GM04504 (cell line): ENCODE measurements at places on chromosomes 13 and 19.

DNA sequence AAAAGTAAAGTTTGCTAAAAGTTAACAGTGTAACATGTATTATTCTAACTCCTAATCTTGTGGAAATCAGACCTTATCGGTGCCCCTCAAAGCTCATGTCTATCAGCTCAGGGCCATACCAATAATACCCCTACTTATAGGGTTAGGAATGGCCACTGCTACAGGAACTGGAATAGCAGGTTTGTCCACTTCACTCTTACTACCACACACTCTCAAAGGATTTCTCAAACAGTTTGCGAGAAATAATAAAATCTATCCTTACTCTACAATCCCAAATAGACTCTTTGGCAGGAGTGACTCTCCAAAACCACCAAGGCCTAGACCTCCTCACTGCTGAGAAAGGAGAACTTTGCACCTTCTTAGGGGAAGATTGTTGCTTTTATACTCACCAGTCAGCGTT, 1677.7 kb downstream of the OLFM4 start:
- DNase-seq, result no peak

GRCh38 chr13:28442839-28443238, 52.1 kb downstream of the FLT1 start:
- no peak for DNase-seq

DNA sequence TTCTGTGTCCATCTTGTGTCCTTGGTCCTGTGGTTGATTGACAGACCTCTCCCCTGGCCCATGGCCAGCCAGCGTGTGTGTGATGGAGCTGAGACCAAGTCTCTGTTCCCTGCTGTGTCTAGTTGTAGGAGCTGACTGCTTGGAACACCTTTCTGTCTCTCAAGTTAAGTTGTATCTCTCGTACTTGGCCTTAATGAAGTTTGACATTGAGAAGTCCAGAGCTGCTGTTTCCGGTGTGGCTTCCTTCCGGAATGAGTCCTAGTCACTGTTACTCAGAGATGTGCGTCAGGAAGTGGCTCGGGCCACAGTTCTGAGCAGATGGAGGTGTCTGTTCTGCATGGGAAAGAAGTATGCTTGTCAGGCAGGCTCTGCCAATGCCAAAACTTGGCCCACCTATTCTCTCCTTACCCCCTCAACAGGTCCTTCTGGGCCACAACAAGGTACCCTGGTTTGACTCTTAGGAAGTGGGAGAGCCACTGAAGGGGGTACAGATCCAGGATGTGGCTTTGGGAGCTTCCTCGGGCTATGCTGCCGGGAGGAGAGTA, 54.3 kb downstream of the GATAD2A start:
- peak; percentile 40 for DNase-seq

GRCh38 chr19:53192771-53193534, at the start of gene ZNF665:
ZNF665 (minus strand) TSS chr19:53193358; CDS start chr19:53182898, 10,460 bp downstream.
- DNase-seq, result peak; percentile 66

DNA sequence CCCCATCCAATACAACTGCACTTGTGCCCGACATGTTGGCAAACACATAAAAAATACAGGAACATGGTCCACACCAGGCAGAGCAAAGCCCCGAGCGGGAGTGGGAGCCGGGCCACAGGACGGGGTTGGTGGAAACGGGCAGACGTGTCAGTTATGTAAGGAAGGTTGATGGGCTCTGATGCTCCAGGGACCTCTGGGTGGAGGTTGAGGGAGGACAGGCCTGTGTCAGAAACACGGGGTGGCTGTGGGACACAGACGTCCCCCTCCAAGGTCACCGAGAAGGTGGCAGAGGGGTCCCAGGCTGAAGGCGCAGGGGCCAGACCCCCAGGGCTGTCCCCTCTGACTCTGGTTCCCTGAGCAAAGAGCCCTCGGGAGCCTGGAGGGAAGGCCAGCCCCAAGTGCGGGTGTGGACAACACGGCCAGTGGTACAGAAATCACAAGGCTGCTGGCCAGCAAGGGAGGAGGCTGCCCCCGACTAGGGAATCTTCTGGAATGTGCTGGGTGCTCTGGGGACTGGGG, 31.4 kb upstream of the C13orf46 start:
- no peak for DNase-seq

GRCh38 chr13:67303661-67304333, 73.7 kb upstream of the PCDH9 start:
- DNase-seq, result no peak

GRCh38 chr19:38361633-38362075, 12.7 kb upstream of the PSMD8 start:
- DNase-seq, result no peak

- no peak for DNase-seq
Observed at GRCh38 chr13:47555235-47555634, 445.8 kb downstream of the SUCLA2 start.

- peak; percentile 84 for DNase-seq
Observed at GRCh38 chr13:30569901-30570576, 47.7 kb upstream of the USPL1 start.
